Activated T-helper 17 cell treated with anti-CD3 and anti-CD28 coated beads, Interleukin-2, amount 50 U/mL, for 72 hours (primary cell): ENCODE measurements at places on chromosomes 11 and 22. TPM values are rescaled to one million over a fixed set of nuclear protein-coding genes. Genes with fewer than 3 reads are reported as not detected.

Gene MPST
- 22.7 TPM for total RNA-seq

Gene MS4A8
- total RNA-seq: not detected

Gene GAB4
- total RNA-seq: not detected

Gene OR8D1
- total RNA-seq: not detected

Gene C22orf23
- 0.84 TPM for total RNA-seq

Gene CATSPERZ
- total RNA-seq: not detected

Gene OR52D1
- not detected for total RNA-seq

Gene FOLH1
- not detected for total RNA-seq

Gene P4HA3
- total RNA-seq: not detected

Gene RASD2
- total RNA-seq: 0.37 TPM

Gene TNNT3
- total RNA-seq: 26.2 TPM

DNA sequence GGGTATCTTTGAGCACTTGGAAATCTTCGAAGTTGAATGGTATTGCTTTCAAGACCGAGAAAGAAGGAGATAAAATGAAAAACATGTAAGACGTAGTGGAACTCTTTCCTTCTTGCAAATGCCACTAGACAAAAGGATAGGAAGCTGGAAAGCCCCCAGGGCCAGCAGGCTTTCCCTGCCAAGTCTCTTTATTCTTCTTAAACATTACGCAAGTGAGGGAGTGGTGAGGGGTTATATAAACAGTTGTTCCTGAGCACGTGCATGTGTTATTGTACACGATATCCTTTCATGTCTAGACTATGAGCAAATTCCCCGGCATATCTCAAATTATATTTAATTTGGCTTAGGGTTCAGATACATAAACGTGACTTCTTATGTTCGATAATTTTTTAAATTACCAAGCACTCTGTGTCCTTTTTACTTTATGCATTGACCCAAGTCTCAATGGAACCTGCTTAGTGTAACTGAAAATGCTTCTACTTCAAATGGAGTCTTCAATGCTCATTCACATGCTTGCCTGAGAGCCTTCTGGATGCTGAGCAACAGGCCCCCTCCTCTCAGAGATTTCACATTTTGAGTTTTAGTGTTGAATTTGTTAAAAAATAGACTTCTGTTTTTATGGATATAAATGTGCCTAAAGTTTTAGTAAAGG lies 59.0 kb downstream of the PPP2R1B start:
- no peak for ATAC-seq

DNA sequence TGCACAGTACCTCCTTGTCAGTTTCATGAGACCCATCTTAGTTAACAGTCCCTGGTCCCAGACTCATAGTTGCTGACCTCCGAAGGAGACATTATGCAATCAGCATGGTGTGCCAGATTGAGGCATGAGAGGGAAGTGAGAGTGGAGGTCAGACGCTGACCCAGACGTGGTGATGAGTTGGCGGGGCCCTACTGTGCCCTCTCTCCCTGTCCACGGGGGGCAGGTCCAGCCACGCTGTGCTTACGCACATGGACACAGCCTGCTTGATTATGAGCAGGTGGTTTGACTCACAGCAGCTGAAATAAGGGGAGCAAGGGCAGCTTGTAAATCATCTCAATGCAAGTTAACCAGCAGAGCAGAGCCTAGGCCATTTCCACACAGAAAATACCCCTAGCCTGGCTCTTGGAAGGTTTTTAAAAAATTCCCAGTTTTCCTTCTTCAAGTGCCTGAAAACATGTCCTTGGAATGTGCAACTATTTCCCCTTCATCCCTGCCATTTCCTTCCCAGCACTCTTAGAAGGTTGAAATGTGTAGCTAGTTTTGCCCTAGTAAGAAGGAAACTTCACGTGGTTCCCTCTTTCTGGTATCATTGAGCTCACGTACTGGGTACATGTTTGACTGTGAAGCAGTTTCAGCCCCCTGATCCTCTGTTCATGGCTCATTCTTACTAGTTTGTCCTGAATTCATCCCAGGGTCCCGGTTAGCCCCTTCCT lies 122.6 kb upstream of the SORL1-AS1 start:
- ATAC-seq: peak; percentile 56

GRCh38 chr11:84819128-84819527 lies 808.0 kb downstream of the DLG2 start:
- ATAC-seq: no peak

GRCh38 chr11:39990421-39990831 lies 1469.0 kb downstream of the LRRC4C start:
- no peak for ATAC-seq

DNA sequence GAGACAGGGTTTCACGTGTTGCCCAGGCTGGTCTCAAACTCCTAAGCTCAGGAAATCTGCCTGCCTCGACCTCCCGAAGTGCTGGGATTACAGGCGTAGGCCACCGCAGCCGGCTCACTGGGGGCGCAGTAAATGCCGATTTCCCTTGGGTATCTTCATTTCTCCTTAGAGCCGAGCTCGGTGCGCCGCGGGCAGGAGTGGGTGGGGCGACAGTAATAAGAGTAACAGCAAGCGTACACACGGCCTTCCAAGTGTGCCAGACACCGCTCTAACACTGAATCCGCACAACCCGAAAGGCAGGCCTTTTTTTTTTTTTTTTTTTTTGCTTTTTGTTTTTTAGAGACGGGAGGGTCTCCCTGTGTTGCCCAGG lies 500 bp upstream of the ADSL start:
- ATAC-seq: peak; percentile 60

- ATAC-seq: no peak
Measured at GRCh38 chr11:130486391-130486836, 38.0 kb downstream of the ADAMTS15 start.

DNA sequence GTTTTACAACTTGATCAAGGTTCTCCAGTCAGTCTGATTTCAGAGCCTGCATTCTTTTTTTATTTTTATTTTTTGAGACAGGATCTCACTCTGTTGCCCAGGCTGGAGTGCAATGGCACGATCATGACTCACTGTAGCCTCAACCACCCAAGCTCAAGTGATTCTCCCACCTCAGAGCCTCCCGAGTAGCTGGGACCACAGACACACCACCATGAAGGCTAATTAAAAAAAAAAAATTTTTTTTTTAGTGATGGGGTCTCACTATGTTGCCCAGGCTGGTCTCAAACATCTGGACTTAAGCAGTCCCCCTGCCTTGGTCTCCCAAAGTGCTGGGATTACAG lies 117.2 kb upstream of the NAV2 start:
- no peak for ATAC-seq

DNA sequence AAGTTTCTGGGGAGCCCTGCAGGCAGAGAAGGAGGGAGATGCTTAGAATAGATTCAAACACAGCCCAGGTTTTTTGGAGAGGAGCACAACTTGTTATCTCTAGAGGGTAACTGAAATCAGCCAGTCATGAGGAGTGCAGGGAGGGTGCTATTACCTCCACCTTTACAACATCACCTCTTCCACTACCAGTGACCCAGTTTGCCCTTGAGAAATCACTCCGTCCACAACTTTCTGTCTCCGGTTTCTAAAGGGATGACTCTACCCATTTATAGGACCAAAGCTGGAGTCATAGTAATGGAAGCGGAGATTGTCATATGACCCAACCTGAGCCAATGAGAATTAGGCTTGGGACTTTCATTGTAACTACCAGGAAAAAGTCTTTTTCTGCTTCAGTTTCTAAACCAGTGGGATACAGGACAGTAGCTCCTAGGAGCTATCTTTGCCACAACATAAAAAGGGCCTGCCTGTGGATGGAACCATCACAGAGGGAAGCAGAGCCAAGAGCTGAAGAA lies 131.2 kb upstream of the SERPIND1 start:
- no peak for ATAC-seq

DNA sequence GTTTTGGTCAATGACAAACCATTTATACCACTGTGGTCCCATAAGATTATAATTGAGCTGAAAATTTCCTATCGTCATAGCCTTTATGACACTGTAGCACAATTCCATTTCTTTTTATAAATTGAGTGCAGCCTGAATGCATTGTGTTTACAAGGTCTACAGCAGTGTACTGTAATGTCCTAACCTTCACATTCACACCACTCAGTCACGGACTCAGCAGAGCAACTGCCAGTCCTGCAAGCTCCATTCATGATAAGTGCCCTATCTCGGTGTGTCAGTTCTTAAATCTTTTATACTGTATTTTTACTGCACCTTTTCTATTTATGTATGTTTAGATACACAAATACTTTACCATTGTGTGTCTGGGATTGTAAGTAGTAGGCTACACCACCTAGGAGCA lies 55.2 kb upstream of the SLC25A18 start:
- ATAC-seq: no peak

DNA sequence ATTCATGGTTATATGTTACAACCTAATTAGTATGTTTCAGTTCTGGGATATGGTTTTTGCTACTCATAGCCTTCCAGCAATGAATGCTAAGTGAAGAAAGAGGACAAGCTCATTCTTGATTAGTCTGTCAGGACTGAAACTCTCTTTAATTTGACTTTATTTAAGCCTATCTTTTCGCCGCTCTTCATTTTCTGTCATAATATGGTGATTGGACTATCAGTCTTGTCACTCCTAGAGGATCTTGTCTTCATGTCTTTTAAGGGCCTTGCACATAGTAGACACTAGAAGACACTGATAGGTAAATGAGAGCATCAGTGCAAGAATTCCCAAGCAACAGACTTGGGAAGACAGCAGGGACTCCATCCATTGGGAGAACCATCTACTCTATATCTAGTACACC lies 18.9 kb upstream of the MTCH2 start:
- no peak for ATAC-seq

- no peak for ATAC-seq
Measured at GRCh38 chr11:73875380-73875779, 1.3 kb downstream of the COA4 start.

- ATAC-seq: no peak
Measured at GRCh38 chr11:72190631-72191071, 1.3 kb upstream of the FOLR1 start.

DNA sequence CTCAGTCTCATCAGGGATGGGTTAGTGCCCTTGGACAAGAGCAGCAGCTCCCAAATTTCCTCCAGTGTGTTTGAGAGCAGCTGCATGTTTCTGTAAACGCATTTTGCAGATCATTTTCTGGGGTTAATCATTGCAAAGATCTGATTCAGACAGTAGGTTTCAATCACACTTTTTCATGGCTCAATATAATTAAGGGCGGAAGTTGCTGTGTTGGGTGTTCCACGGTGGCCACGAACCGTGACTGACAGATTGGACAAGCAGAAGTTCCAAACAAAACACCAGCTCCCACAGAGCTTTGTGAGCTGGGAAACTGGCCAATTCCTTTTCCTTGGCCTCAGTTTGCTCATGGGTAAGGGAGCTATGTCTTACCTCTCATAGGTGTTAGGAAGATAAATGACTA lies 8.4 kb upstream of the RASSF10 start:
- no peak for ATAC-seq

- ATAC-seq: no peak
Measured at GRCh38 chr11:21912285-21912684, 280.6 kb upstream of the ANO5 start.

DNA sequence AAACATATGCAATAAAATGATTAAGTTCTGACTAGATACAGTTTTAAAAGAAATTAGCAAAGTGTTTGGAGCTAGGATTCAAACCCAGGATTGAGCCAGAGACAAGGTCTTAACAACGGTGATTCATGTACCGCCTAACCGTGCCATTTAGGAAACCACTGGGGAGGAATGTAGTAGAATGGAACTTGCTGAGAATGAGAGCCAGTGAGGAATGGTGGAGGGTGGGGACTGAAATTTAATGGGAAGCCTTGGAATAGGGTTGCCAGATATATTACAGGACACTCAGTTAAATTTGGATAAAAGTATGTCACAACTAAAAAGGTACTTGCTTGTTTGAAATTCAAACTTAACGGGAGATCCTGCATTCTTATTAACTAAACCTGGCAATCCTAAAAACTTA lies 30.4 kb upstream of the TMEM86A start:
- no peak for ATAC-seq

- ATAC-seq: peak; percentile 39
Measured at GRCh38 chr11:121634889-121635288, 182.1 kb upstream of the SORL1-AS1 start.

GRCh38 chr22:20080776-20081654 lies 974 bp downstream of the DGCR8 start:
- ATAC-seq: peak; percentile 15

- no peak for ATAC-seq
Measured at GRCh38 chr11:63558459-63559157, 4.6 kb downstream of the PLAAT2 start.

DNA sequence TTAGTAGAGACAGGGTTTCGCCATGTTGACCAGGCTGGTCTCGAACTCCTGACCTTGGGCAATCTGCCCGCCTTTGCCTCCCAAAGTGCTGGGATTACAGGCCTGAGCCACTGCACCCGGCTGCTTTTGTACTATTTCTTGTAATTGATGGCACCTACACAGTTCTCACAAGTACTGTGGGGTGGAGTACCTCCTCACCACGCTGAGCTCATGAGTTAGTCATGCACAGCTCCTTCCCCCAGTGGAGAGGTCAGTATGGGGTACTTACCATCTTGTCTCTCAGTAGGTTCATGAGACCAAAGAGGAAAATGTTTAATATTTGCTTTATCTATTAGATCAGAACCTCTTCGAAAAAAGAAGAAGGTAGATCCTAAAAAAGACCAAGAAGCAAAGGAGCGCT lies 2.1 kb downstream of the MRPL40 start:
- no peak for ATAC-seq

DNA sequence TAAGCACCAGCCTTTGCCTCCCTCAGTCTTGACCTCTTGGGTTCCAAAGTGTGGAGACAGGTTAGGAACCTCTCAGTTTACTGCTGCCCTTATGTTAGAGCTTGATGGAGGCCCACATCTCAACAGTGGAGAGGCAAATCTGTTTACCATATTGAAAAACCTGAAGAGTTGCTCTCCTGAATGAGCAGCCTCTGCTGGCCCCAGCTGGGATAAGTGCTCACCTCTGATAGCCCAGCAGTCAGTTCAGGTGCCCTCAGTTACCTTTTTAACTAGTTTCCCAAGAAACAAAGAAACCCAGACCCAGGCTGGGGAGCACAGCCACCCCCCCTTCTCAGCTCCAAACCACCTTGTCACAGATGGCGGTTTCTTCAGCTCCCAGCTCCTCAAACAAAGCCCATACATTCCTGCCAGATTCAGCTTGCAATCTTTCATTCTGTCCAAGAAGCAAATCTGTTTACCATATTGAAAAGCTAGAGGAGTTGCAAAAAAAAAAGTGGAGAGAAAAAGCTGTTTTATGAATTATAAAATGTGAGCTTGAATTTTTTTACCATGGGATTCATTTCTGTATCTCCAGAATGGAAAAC lies 57.2 kb downstream of the PPFIBP2 start:
- no peak for ATAC-seq

DNA sequence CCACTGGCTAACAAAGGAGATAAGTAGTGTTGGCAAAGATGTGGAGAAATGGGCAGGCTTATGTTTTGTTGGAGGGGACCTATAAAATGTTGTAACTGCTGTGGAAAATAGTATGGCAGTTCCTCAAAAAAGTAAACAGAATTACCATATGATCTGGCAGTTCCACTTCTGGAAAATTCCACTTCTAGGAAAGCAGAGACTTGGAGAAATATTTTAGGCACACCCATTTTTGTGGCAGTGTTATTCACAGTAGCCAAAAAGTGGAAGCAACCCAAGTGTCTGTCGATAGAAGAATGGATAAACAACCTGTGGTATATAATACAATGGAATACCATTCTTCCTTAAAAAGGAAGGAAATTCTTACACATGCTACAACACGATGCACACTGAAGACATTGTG lies 57.0 kb upstream of the ADORA2A start:
- no peak for ATAC-seq

GRCh38 chr11:3642071-3642951 lies 519 bp upstream of the ART5 start:
- peak; percentile 88 for ATAC-seq
